ENCODE measurements at places on chromosomes 2 and 18.

DNA sequence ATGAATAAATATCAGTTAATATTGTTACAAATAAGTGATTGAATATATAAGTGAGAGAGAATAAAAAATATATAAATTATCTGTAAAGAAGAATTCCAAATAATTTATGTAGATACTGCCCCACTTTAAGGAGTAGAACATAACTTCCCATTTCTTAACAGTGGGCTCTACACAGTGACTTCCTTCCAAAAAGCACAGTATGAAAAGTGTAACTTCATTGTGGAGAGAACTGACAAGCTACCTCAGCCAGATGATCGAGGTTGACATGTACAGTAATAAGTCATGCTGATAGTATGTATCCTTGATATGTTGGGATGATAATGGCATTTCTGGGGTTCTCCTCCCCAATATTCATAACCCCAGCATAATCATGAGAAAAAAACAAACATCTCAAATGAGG is 191.9 kb upstream of the FN1 start:
- DNase-seq = no peak

GRCh38 chr2:180698668-180699067 is 281.7 kb upstream of the UBE2E3 start:
- no peak for DNase-seq

DNA sequence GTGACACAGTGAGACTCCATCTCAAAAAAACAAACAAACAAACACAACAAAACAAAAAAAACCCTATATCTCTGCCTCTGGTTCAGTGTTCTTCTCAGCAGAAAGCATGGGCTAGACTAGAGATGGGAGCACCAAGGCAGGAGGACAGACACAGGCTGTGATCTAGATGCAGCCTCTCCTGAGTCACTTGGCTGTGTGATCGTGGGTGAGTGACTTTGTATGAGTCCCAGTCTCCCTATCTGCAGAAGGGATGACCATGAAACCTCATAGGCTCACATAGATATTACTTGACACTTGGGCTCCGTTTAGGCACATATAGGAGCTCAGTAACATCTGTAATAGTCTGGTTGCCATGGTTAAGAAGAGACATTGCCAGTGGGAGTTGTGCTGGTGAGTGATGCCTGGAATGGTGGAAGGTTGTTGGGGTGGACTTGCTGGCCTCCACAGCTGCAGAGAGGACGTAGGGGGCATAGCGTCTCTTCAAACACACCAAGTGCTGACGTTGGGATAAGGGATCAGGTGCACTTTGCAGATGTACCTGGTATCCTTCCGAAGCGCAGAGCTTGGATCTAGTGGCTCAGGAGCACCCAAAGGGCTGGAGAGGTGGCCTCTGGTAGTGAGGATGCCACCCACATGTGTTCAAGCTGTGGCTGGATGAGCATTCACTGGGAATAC is 318.9 kb upstream of the HS6ST1 start:
- DNase-seq = no peak

DNA sequence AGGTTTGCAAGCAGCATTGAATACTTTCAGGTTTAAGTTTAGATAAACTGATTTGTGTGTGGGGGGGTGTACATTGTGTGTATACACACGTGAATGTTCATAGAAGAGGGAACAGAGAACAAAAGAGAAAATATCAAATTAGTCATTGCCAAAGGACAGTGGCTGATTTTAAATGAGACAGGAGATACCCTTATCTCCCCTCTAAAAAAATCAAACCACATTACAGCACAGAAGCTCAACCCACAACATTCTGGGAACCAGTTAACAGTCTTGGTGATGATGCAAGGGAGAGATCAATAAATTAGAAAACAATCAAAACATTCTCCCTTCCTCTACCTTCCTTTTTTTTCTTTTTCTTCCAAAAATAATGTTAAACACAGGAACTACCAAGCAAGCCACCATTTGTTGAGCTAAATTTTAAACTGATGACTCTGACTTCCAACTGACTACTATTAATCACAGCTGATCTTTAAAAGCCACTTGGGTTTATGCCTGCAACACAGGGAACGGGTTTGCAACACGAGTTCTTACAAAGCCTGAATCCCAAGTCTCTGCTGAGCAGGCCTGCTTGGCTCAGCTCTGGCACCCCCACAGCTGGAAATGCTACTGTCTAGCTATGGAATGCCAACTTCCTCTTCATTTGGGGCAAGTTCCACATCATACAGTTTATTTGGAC is 119.2 kb upstream of the ACVR1C start:
- no peak for DNase-seq

GRCh38 chr2:200350850-200351285 is 44.4 kb downstream of the SPATS2L start:
- DNase-seq = no peak

DNA sequence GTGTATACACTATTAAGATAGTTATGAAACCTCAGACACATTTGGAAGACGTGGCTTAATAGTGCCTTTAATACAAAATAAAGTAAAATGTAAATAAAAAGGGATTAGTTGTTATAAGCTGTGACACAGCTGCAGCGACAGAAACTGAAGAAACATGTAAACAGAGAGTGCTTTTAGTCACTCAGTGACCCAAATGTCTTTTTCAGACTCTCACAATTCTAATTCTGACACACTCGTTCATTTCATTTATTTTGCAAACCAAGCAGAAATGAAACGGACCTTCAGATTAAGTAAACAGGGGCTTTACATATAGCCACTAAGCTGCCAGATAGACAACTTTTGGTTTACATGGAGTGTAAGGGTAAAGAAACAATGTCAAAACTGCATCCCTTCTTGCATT is 181.0 kb upstream of the ETAA1 start:
- DNase-seq = no peak

DNA sequence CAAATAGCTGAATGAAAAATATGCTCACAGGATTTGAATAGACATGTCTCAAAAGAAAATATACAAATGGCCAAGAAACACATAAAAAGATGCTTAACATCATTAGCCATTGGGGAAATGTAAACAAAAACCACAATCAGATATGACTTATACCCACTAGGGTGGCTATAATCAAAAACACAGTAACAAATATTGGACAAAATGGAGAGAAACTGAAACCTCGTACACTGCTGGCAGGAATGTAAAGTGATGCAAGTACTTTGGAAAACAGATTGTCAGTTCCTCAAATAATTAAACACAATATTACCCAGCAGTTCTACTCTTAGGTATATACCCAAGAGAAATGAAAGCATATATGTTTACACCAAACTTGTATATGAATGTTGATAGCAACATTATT is 213.0 kb downstream of the PHLPP1 start:
- no peak for DNase-seq

- DNase-seq = no peak
Measured at GRCh38 chr2:82848285-82848684, 1610.8 kb downstream of the SUCLG1 start.

DNA sequence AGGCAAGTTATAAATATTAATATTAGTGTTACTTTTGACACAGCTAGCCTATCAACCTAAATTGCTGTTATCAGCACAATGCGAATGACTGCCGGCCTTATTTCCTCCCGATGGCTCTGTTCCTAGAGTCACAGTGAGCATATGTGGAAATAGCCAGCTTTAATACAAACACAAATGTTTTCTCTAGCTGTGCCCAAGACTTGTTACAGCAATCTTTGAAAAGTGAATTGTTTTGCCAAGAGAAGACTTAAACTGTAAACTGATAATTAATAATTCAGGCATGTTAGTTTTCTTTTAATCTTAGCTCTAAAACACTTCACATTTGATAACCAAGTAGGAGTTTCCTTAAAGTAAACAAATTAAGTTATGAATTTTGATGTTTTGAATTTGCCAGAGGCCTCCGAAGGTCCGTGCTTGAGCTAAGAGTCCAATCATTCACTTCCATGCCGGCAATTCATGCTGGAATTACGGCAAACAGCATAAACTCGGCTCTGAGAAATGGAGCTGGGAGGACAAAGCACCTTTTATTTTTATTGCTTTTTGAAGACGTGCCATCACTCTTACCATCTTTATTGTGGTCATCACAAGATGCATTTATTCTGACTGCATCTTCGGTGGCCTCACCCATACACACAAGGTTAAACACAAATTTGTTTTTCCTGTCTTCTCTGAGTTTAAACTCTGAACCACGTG is 184.5 kb upstream of the CWC22 start:
- DNase-seq = no peak

GRCh38 chr2:8821276-8822217 is 15.9 kb downstream of the KIDINS220 start:
- no peak for DNase-seq
